ENCODE measurements at places on chromosomes 11 and 22. TPM values are rescaled to one million over a fixed set of nuclear protein-coding genes. Genes with fewer than 3 reads are reported as not detected.

Gene UFD1
- total RNA-seq, result 44.5 TPM

Gene TRIOBP
- total RNA-seq, result 82.7 TPM

Gene C11orf87
- not detected for total RNA-seq

Gene BATF2
- total RNA-seq, result 1.2 TPM

Gene KRTAP5-7
- total RNA-seq, result not detected

Gene MTMR2
- 17.3 TPM for total RNA-seq

Gene FRMD8
- total RNA-seq, result 9.7 TPM

Gene CCDC88B
- 7.2 TPM for total RNA-seq

Gene MFNG
- 13.9 TPM for total RNA-seq

Gene CATSPER1
- total RNA-seq, result not detected

Gene CYP2D6
- not detected for total RNA-seq

Gene GNAZ
- total RNA-seq, result 3.3 TPM

Gene PPFIA1
- 46.8 TPM for total RNA-seq

Gene CCDC89
- total RNA-seq, result 0.30 TPM

Gene CDCA5
- 1.3 TPM for total RNA-seq

Gene SYCE3
- not detected for total RNA-seq

Gene SIPA1
- 32.0 TPM for total RNA-seq

Data from left ventricle myocardium superior (tissue), 1 donor.